ENCODE measurements at places on chromosomes 6 and 20. TPM values are rescaled to one million over a fixed set of nuclear protein-coding genes. Genes with fewer than 3 reads are reported as not detected.

- no peaks in the 10 kb centered on the region for H3K36me3 ChIP-seq
- H3K4me1 ChIP-seq, result no peaks in the 10 kb centered on the region
- no peak for DNase-seq
Observed at GRCh38 chr6:166742981-166743380, 115.9 kb upstream of the RPS6KA2 start.

DNA sequence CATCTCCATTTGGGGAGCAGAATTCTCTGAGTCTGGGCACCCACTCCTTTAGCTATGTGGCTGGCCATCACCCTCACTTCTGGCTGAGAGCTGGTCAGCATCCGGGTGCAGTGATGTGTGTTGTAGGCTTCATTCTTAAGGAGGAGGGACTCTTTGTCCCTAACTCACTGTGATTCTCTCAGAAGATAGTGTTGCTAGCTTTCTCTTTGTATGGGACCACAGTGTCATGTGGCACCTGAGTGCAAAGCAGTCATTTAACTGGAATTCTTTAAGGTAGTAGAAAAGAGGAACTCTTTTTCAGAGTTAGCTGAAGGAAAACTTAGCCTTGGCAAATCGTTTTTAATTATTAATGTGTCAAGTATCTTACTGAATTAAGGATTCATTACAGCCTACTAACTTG, 165.9 kb downstream of the JARID2 start:
- peaks cover 36% of the 10 kb centered on the region for H3K4me1 ChIP-seq
- H3K27me3 ChIP-seq, result no peaks in the 10 kb centered on the region
- no peak for DNase-seq
- no peak overlapping the region for H3K4me3 ChIP-seq

DNA sequence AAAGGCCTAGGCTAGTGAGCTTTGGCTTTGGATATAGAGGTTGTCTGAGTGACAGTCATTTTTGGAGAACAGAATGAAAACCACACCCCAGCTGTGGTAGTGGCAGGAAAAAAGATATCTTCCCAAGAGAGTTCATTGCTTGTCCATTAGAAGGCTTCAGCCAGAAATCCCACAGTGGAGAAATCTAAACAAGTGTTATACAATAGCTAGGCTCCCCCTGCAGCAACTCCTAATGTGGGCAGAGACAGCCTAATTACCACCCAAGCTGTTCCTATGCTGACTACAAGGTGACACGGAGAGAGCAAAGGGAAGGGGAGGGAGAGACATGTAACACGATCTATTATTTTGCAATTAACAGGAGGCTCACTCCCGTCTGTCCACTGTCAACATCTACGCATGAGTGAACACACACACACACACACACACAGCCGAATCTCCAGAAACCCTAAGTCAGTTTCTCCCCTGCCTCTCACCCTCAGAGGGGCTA, 147.5 kb upstream of the TCF21 start:
- no peaks in the 10 kb centered on the region for H3K27me3 ChIP-seq
- H3K27ac ChIP-seq, result no peak overlapping the region
- peaks cover 3% of the 10 kb centered on the region for H3K4me1 ChIP-seq
- DNase-seq, result no peak
- no peak overlapping the region for H3K4me3 ChIP-seq
- no peaks in the 10 kb centered on the region for H3K36me3 ChIP-seq

DNA sequence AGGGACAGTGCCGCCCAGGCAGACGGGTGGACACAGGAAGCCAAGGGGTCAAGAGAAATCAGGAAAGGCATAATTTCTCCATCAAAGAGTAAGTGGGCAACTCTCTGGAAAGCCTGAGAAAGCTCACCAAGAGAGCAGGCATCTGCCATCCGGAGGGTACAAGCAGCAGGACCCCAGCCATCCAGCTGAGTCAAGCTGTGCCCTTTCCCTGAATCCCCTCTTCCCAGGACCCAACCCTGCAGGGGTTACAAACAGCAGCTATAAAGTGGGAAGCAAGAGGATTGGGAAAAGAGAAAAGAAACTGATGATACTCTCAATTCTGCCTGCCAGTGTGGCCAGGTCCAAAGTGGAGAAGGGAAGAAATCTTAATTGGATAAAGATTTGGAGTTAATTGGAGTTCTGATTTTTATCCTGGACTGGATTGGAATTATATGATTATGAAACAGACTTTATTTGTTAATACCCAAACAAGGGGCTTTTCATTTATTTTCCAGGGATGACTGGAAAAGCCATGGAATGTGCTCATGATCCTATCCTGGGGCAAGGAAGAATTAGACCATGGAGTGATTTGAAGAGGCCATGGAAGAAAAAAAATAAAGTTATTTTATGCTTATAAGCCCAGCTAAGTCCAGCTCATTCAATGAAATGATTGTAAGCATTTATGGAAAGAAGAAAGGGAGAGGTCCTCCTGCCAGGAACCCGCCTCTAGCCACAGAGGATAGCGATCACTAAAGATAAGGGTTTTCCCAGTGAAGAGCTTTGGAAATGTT, 34.9 kb downstream of the NHLRC1 start:
- no peaks in the 10 kb centered on the region for H3K36me3 ChIP-seq
- H3K4me3 ChIP-seq, result no peak overlapping the region
- no peak for DNase-seq
- H3K27ac ChIP-seq, result no peak overlapping the region
- no peaks in the 10 kb centered on the region for H3K4me1 ChIP-seq

DNA sequence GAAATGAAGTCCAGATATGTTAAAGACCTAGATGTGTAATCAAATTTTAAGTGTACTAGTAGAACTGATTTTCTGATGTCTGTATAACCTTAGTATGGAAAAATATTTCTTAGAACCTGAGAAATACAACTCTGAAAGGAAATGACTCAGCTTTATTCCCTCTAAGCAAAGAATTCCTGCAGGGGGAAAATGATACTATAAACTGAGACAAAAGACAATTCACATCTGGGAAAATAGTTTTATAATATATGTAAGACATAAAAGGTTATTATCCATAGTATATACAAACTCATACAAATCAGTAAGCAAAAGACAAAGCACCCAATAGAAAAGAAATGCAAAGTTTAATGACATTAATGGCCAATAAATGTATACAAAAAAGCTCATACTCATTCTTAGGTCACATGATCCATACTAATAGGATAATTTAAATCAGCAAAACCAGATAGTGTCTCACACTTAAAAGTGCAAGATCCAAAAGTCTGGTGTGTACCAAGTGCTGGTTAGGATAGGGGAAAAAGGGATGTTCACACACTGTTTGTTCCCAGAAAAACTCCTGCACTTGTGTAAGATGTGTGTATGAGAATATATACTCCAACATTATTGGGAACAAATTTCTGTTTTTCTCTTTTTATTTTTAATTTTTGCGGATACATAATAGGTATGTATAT, 22.6 kb downstream of the RNF217 start:
- H3K4me3 ChIP-seq, result no peak overlapping the region
- no peak overlapping the region for H3K27ac ChIP-seq
- no peaks in the 10 kb centered on the region for H3K27me3 ChIP-seq
- peaks cover 3% of the 10 kb centered on the region for H3K4me1 ChIP-seq
- no peaks in the 10 kb centered on the region for H3K36me3 ChIP-seq

DNA sequence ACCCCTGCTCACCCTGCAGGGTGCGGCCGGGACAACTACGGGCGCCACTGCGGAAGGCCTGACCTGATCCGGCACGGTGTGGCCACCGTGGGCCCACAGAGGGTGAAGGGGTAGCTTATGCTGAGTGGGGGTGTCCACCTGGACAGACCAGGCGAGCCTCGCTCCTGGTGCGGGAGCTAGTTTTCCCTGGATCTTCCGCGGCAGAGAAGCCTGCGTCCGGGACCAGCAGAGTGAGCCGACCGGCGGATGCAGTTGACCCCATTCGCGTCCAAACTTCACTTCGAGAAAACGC, 38.2 kb downstream of the NCR2 start:
- no peaks in the 10 kb centered on the region for H3K36me3 ChIP-seq
- H3K4me1 ChIP-seq, result peaks cover 5% of the 10 kb centered on the region
- no peak overlapping the region for H3K27ac ChIP-seq
- peaks cover 8% of the 10 kb centered on the region for H3K27me3 ChIP-seq

DNA sequence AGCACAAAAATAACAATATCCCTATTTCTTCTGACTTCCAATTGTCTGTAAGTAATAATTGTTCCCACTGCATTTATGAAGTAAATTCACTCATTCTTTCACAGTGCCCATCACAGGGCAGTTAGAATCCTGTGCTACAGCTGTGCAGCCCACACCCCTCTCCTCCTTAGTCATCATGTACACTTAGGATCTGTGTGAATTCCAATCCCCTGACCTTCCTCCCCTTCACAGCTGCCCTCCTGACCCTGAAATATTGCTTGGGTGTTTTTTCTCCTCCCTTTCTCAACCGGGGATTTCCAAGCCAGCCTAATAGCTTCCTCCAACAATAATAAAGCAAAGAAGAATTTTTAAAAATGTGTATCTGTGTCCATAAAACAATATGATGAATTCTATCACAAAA, 91.5 kb upstream of the BEND6 start:
- no peaks in the 10 kb centered on the region for H3K36me3 ChIP-seq
- H3K27ac ChIP-seq, result no peak overlapping the region
- no peak overlapping the region for H3K4me3 ChIP-seq
- H3K4me1 ChIP-seq, result no peaks in the 10 kb centered on the region

DNA sequence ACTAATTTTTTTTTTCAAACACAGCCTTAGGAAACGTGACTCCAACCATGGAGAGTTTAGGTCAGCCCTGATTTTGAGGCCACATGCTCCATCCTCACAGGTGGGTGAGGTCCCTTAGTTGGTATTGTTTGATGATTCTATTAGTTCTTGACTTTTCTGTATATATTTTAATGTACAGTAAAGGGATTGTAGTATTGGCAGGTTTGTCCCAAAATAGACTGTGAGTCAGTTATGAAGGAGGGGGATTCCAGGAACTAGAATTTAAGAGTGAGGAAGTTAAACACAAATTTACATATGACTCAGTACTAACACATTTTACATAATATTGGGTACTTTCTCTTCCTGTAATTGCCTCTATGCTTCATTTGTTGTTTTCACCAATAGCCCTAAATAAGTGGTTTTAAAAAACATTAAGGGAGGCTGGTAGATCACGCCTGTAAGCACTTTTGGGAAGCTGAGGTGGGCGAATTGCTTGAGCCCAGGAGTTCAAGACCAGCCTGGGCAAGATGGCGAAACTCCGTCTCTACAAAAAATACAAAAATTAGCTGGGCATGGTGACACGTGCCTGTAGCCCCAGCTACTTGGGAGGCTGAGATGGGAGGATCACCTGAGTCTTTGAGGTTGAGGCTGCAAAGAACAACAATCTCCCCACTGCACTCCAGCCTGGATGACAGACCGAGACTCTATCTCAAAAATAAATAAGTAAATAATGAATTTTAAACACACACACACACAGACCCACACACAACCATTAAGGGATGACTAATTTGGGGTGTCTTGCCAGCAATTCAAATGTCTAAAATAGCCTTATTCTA, 81.8 kb downstream of the SGK1 start:
- no peaks in the 10 kb centered on the region for H3K36me3 ChIP-seq
- no peak overlapping the region for H3K4me3 ChIP-seq

DNA sequence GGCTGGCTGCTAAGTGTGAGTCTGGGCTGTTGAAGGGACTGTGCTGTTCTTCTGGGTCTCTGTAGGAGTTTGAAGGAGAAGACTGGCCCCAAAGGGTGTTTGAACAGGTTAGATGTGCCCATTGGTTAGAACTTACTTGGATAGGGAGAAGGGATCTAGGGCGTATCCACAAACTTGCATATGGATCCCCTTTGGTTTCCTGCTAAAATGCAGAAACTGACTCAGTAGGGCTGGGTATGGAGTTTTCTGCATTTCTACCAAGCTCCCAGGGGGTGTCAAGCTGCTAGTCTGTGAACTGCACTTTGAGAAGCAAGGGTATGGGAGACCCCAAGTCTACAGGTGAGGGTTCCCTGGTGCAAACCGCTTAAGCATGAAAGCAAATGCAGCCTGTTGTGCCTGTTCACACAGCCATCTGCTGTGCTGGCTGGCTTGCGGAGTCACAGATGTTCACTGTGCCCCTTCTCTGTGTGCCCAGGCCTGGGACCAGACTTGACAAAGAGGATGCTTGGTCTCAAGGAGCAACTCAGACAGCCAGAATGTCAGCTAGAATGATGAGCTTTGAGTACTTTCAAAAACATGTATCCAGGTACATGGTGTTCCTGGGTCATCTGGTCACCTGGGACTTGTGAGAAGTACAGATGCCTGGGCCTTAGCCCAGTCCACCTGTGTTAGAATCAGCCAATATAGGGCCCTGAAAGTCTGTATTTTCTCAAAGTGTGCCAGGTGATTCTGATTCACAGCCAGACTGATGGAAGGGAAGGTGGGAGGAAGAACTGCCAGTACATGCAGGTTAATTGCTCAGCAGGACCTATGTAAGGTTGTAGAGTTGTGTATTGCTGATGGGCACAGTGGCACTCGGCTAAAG, 7.4 kb downstream of the PPP1R16B start:
- no peaks in the 10 kb centered on the region for H3K4me1 ChIP-seq
- H3K4me3 ChIP-seq, result no peak overlapping the region
- H3K27me3 ChIP-seq, result no peaks in the 10 kb centered on the region
- no peak for DNase-seq
- no peaks in the 10 kb centered on the region for H3K36me3 ChIP-seq
- no peak overlapping the region for H3K27ac ChIP-seq

GRCh38 chr6:43873806-43874714, 104.0 kb downstream of the VEGFA start:
- no peaks in the 10 kb centered on the region for H3K27me3 ChIP-seq
- peaks cover 6% of the 10 kb centered on the region for H3K4me1 ChIP-seq
- no peak overlapping the region for H3K27ac ChIP-seq
- no peaks in the 10 kb centered on the region for H3K36me3 ChIP-seq
- no peak overlapping the region for H3K4me3 ChIP-seq

ENPP5 gene
- 10.3 TPM for total RNA-seq

EGFL8 gene
- 9.6 TPM for total RNA-seq

DCDC2 gene
- total RNA-seq, result 14.2 TPM

DSP gene
- 30.2 TPM for total RNA-seq

All from lung (tissue), 17 donors.